Mesothelial cell of epicardium (in vitro differentiated cells): ENCODE measurements at places on chromosomes 4 and X.

GRCh38 chr4:184016759-184017668 lies 111.9 kb downstream of the STOX2 start:
- no peak for DNase-seq

DNA sequence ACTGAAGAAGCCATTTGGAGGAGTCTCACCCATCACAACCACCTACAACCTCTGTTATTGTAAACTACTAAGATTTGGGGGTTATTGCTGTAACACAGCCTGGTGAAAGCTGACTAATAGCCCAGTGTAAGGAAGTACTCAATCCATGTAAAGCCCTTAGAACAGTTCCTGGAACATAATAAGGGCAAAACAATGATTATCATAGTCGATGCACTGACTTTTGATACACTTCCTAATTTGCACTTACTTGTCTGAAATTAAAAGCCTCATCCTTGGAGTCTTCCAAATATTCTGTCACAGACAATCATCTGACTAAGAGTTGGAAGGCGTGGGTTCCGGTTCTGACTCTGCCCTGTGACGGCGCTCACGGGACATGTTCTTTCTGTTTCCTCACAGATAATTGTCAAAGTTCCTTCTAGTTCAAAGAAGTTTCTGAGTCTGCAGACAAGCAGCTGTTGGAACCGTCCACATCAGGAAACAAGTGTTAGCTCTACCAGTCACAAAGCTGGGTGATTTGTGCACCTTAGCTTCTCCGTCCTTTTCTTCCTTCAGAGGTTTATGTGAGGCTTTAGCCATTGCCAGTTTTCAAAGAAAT lies 33.4 kb upstream of the RASGEF1B start:
- no peak for DNase-seq

- no peak for DNase-seq
These were observed 59.4 kb upstream of the TLL1 start for GRCh38 chr4:165813606-165814005.

- peak; percentile 58 for DNase-seq
These were observed at the start of gene MAPK10 for GRCh38 chr4:86359944-86360478. Gene MAPK10, minus strand, starts transcription at chr4:86360053.

GRCh38 chrX:104749951-104750610 lies 184.1 kb downstream of the IL1RAPL2 start:
- DNase-seq = no peak

DNA sequence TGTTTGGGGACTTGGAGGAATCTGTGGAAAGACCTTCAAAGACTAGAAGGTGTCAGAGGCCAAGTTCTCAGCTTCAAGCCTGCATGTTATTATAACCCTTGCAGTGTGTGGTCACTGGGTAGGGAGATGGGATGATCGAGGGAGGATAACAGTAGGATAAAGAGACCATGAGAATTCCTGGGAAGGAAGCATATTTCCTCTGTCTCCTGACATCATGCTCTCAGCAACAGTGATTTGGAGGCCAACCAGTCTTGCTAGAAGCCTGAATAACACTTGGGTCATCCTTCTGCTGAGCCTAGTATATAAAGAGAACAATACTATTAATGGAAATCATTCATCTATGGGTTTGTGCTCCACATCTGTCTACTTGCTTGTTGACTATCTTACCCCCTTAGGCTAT lies 40.9 kb upstream of the ANXA3 start:
- no peak for DNase-seq

- DNase-seq = no peak
These were observed 92.5 kb downstream of the FAM13A start for GRCh38 chr4:88964450-88964849.

- DNase-seq = no peak
These were observed 8.3 kb upstream of the RAP2C start for GRCh38 chrX:132227383-132228112.

DNA sequence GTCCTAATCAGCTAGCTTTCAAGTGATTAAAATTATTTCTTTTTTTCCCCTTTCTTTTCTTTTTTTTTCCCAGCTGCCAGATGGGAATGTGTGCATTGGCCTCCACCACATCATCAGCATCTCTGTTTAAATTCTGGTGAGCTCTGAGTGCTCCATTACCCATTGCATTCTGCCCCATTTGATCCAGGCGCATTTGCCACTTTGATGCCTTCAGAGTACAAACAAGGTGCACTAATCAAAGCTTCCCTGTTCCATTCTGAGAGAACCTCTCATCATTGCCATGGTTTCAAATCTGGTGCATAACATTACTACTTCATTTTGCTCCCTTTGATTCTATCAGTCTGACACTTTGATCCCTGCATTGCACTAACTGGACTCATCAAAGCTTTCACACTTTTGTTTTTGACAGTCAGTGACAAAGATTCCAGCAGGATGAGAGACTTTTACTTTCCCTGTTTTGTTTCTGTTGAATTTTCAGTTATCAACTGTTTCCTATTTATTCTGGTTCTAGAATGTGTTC lies 238.8 kb upstream of the PCDH10 start:
- DNase-seq = no peak

DNA sequence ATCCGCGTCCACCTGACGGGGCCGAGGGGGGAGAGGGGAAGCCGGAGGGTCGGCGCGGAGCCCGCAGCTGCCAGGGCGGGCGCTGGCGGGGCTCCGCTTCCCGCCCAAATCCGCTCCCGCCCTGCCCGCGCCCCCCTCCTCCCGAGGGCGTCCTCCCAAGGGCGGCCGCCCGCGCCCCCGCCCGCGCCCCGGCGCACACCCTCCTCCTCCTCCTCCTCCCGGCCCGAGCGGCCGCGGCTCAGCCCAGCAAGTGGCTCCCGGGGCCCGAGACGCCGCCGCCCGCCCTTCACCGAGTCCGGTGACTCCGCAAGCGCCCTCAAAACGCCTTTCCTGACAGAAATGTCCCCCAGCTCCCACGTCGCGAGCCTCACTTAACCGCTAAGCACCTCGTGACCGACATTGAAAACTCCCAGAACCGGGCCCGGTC lies 487 bp downstream of the HMGB2 start:
- peak; percentile 36 for DNase-seq

- no peak for DNase-seq
These were observed 27.7 kb downstream of the UTP14A start for GRCh38 chrX:129933700-129934099.

- DNase-seq = no peak
These were observed 401.0 kb downstream of the FSTL5 start for GRCh38 chr4:161762796-161763195.

GRCh38 chr4:27121830-27122229 lies 261.2 kb downstream of the STIM2 start:
- no peak for DNase-seq

DNA sequence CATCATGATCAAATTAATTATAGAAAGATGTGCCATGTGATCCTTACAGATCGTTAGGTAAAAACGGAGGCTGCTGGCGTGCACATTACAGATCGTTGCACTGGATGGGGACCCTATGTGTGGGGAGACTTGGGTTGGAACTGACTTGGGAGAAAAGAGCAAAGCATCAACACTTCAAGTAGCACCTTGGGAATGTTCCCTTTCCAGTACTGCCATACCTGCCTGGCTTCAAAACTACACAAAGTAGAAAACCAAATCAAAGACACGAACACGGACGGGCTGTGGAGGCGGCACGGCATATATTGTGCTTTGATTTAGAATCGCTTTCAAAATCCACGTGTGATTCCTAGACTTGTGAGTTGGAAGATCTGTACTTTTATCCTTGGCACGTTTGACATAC lies 898 bp downstream of the CMC4 start:
- no peak for DNase-seq

GRCh38 chrX:51779306-51779705 lies 36.1 kb downstream of the GSPT2 start:
- no peak for DNase-seq

DNA sequence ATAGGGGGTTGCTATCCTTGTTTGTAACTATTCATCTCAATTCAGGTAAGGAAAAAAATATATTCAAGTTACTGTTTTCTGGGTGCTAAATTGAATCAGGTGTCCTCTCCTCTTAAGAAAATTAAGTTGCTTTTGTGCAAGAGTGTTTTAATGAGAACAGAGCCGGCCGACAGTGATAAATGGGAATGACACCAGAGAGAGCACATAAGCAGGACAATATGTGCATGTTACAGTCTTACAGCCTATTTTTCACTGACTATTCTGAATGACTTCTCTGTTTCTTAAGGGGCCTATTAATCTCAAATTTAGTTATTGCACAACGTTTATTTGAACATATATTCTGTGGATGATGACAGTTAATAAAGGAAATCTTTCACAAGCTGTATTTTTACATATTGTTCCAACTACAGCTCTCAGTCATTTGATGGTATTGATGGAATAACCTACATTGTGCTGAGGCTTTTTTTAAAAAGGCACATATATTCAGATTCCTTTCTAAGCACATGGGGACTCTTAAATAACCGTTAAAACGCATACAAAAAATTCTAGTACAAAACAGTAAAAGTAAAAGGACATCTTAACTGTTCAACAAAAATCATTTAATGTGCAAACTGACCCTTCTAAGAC lies 68.4 kb downstream of the SLC10A7 start:
- no peak for DNase-seq

GRCh38 chrX:104195489-104196084 lies 29.3 kb downstream of the FAM199X start:
- no peak for DNase-seq

GRCh38 chrX:43064096-43064495 lies 286.1 kb upstream of the PPP1R2C start:
- no peak for DNase-seq

DNA sequence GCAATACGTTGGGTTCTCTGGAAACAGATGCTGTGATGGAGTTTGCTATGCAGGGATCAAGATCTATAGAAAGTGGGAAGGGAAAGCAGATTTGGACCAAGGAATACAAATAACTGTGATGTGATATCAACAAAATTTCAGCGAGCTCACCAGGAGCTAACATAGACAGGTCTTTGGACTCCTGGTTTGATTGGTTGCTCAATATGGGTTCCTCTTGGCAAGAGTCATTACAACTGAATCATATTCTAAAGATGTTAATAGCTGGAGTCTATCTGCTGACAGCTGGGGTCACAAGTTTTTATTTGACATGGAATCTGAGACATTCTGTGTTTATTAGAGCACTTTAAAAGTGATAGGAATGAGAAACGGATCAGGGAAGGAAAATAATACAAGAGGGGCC lies 637.6 kb upstream of the GNPDA2 start:
- DNase-seq = no peak

GRCh38 chr4:185305979-185306442 lies 89.7 kb downstream of the LRP2BP start:
- DNase-seq = no peak

DNA sequence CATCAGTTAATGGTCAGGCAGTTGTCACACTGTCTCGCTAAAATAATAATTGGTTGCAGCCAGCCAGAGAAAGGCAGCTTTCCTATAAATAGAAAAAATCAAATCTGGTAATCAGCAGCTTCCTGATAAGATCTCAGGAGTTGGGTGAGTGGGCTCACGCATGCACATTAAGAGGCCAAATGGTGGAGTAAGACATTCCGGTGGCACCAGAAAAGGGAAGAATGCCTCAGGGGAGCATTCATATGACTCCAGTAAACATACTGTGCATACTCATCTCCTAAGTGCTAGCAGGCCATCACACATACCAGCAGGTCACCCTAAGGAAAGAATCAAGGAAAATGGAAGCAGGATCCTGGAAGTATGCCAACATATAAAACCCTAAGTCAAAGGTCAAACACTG lies 40.1 kb downstream of the UGT2B15 start:
- DNase-seq = no peak

DNA sequence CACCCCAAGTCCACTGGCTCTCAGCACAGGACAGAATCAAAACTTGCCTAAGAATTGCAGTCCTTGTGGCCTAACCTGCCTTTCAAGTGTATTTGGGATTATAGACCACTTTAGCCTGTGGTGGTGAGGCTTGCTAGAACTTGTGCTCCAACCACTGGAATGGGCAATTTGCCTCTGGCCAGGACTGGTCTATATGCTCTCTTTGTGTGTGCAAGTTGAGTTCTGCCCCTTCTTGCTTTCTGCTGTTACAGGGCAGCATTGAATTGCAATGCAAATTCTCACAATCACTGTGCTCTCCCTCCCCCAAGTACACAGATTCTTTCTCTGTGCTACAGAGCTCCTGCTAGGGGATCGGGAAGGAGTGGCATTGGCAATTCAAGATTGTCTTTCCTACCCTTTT lies 233.6 kb upstream of the DIPK2B start:
- no peak for DNase-seq

DNA sequence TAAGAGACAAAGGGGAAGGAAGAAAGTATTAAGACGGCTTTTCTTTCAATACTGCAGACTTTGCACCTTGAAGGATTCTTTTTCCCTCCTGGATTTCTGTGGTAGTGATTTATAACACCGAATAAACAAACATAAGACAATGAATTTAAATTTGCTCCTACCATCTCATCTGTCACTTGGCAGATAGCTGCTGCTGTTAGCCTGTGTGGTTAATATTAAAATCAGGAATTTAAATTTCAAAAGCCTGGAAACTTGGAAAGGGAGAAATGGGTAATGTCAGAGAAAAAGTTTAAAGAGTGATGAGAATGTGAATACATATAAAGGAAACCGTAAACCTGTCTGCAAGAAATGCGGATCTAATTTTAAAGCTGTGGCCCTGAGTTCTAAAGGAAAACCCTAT lies 3.4 kb downstream of the FAM149A start:
- DNase-seq = no peak

GRCh38 chrX:122187069-122187713 lies 996.9 kb upstream of the GRIA3 start:
- DNase-seq = no peak

DNA sequence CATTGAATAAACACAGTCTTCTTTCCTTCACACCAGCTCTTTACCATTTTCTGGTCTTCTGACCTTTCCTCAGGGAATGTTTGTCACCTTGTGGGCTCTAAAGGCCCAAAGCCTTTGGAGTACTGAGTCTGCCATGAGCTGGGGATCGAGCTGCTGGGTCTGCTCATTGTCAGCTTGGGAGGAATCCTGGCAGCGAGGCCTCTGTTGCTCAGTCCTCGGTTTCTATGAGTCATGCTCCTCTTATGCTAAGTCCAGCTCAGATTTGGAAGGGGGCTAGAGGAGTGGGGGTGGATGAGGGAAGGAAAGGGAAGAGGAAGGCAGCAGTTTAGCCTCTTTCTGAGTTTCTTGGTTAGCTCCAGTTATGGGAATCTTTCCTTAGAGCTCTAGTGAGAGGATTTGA lies 31.1 kb downstream of the NHSL2 start:
- DNase-seq = no peak

DNA sequence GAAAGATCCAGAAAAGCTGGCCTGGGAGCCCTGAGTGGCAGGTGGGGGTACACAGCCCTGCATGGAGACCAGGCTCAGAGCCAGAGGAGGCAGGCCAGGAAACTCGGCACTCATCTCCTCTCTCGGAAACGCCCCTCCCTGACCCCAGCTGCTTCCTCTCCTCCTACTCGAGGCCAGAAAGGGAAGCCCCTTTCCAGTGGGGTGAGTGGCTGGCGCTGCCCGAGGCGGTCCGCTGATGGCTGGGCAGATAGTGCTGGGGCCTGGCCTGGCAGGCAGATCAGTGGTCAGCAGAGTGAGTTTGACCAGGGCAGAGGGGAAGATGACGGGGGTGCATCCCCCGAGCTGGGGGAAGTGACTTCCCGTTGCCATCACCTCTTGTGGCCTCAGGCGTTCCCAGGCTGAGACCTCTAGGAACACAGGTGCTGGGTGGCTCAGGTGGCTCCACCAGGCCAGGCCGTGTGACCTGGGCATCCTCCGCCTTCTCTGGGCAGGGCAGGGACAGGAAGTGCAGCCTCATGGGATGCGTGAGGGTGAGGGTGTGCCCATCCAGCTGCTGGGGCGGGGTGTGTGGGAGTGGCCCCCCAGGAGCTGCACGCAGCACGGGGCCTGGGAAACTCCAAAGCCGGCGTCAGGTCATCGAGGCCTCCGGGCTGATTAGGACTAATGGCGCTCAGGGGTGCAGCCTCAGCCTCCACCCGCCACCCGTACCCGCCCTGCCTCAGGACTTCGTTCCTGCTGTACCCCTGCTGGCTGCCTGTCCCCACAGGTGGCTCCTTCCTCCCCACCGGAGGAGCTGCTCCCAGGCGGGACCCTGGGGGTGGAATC lies 5.7 kb downstream of the SH3BP2 start:
- DNase-seq = no peak
